MV-4-11 (cell line): ENCODE measurements at places on chromosomes 2 and 18.
A peak's percentile ranks its signal among the peaks of the same experiment; 100 is the strongest.

DNA sequence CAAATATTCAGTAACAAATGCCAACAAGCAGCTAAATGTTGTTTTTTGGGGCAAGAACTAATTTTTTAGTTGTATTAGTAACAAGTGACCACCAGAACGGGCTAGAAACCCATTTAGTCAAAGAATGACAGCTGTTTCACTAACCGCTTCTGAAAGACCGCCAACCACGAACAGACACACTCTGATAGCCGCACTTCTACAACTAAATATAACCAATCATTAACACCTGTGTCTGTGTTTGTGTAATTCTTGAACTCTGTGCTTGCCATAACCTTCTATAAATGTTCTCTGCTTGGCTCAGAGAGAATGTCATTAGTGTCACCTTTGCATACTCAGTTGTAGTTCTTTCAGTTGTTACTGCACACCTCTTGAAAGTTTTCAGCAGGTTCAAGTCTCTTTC lies 526.3 kb upstream of the LRRTM1 start:
- no peak for DNase-seq

GRCh38 chr2:777051-777450 lies 99.8 kb upstream of the TMEM18 start:
- no peak for DNase-seq

DNA sequence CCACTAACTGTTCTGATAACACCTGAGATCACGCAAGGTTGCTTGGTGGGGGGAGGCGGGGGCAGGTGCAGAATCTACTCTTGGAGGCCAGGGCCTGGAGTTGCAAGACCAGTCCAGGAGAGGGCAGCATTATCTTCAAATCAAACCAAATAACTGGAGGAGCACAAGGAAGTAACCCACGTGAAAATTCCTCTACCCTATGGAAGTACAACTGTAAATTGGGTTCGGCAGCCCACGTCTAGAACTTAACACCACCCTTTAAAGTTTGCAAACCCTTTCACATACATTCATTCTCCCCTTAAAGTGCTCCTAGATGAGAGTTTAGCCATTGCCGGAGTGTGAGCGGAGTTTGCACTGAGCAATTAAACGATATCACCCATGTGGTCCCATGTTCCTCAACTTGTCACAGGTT lies 19.6 kb upstream of the CXCR1 start:
- DNase-seq = peak; percentile 82

DNA sequence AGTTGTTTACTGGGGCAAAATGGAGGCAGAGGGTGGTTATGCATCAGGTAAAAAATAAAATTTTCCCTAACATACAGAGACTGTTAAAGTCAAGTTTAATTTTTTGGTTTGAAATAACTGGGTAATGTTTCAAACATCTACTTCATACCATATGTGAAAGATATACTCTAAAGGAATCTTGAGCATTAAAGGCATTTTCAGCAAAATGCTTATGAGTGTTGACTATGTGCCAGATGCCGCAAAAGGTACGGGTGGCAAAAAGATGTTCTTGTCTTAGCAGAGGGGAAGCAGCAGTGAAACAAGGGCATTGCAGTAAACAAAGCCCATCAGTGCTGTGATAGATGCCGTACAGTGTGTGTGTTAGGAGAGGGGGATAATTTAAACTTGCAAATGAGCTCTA lies 263.1 kb upstream of the ID2 start:
- no peak for DNase-seq

GRCh38 chr2:202494300-202495229 lies 118.4 kb downstream of the BMPR2 start:
- DNase-seq = no peak

GRCh38 chr2:228819701-228820100 lies 451.4 kb downstream of the PID1 start:
- no peak for DNase-seq

DNA sequence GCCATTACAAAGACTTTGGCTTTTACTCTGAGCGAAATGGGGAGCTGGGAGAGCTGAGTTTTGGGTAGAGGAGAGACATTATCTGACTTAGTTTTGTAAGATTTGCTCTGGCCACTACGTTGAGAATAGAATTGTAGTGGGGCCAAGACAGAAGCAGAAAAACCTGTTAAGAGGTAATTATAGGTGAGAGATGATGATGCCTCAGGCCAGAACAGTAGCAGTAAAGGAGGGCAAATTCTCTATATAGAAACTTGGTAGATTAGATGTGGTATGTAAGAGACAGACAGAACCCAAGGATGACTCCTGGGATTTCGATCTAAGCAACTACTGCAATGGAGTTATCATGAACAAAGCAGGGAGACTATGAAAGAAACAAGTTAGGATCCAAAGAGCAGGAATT lies 17.4 kb upstream of the CREB1 start:
- DNase-seq = no peak

GRCh38 chr2:157251932-157252331 lies 5.6 kb upstream of the GALNT5 start:
- DNase-seq = no peak

DNA sequence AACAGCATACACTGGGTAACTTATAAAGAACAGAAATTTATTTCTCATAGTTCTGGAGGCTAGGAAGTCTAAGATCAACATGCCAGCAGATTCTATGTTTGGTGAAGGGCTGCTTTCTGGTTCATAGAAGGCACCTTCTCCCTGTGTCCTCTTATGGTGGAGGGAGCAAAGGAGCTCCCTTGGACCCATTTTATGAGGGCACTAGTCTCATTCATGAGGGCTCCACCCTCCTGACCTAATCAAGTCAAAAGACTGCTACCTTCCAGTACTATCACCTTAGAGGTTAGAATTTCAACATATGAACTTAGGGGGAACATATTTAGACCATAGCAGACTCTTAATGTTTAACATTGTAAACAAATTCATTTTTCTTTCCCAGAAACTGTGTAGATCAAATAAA lies 54.5 kb downstream of the ACVR1C start:
- no peak for DNase-seq

DNA sequence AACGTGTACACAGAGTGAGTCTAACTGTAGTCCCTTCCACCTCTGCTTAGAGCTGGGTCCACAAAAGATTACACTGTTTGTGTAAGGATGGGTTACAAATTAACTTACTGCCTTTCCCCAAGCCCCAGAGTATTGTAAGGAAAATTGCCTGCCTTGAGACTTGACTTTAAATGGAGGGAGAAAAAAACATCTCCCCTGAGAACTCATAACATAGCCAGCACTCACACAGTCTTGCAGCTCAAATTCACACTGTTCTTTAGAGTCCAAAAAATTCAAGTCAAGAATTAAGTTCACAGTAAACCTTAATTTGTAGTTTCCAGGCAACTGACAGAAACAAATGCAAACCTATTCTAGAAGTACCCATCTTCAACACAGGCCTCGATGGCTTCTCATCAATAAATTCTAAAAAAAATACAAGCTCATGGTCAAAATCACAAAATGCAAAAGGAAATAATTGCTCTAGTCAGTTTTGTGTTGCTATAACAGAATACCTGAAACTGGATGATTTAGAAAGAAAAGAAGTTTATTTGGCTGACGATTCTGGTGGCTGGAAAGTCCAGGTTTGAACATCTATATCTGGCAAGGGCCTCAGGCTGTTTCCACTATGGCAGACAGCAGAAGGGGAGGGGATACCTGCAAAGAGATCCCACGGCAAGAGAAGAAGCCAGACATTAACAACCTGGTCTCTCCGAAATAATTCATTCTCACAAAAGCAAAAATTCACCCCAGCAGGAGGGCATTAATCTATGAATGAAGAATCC lies 34.6 kb upstream of the TMEM17 start:
- DNase-seq = no peak

GRCh38 chr18:70059684-70060083 lies 112.0 kb upstream of the CD226 start:
- DNase-seq = no peak

DNA sequence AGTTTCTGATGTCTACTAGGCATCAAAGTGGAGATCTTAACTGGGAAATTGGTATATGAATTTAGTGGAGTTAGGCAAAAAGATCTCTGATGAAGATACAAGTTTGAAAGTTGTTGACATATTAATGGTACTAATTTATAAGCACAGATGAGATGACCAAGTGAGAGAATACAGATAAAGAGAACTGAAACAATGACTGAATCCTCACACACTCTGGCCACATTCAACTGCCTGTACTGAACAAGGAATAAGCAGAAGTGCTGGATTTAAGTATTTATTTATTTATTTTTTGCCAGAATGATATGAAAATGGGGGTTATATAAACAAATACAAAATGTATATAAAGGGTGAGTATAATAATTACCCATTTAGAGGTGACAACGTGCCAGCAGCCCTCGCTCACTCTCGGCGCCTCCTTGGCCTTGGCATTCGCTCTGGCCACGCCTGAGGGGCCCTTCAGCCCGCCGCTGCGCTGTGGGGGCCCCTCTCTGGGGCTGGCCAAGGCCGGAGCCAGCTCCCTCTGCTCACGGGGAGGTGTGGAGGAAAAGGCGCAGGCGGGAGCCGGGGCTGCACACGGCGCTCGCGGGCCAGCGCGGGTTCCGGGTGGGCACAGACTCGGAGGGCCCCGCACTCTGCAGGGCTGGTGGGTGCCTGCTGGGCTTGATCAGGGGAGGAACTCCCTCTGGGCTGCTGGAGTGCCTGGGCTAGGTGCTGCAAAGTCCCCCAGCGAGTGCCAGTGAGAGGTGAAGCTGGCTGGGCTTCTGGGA lies 1363.9 kb upstream of the CRIM1 start:
- peak; percentile 85 for DNase-seq

DNA sequence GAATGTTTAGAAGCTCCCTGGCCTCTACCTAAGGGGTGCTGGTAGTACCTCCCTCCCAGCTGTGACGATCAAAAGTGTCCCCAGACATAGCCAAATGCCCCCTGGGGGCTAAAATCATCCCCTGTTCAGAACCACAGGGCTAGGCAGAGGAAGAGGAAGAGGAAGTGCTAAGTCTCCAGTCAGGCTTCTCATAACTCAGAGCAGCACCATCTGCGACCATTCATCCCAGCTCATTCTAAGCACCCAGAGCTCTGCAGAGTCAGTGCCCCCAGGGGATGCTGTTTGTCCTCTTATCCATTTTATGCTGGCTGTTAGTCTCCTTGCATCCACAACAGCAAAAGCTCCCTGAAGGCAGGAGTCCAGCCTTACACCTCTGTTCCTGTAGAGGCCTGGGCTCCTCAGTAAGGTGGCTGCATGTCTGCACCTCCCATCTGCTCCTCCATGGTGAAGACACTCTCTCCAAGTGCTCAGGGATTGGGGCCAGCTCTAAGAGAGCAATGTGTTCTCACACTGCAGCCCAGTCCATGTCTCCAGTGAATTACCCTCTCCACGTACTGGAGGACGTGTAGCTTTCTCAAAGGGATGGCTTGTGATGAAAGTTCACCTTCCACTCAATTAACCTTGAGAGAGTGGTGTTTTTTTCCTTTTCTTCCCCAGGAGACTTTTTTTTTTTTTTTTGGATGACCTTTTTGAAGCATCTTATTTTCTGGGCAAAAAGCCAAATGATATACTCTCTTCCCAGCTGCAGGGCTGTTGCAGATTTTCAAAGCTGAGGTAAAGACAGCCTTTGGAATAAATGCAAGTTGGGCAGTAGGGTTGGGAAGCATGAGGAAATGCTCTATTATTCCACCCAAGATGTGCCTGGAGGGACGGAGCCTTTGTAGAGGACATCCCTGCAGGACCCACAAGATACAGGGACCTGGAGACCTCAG lies 158.9 kb upstream of the SLC14A2 start:
- peak; percentile 48 for DNase-seq

DNA sequence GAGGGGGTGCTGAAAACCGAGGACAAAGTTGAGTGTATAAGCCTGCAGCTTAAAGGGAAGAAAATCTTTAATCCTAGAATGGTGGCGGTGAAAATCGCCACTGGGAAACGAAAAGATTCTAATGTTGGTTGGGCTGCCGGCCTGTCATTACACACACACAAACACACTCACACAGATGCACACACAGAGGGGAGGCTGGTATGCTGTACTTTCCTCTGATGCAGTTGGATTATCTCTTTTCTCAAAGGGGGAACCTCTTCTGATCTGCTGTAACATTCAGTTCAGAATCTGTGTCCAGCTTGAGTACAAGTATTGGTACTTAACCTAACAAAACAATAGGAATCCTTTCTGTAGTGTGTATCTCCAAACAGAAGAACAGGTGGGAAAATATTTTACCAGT lies 39.0 kb downstream of the ANXA4 start:
- no peak for DNase-seq

GRCh38 chr2:152173831-152174230 lies 1.7 kb downstream of the STAM2 start:
- DNase-seq = no peak

DNA sequence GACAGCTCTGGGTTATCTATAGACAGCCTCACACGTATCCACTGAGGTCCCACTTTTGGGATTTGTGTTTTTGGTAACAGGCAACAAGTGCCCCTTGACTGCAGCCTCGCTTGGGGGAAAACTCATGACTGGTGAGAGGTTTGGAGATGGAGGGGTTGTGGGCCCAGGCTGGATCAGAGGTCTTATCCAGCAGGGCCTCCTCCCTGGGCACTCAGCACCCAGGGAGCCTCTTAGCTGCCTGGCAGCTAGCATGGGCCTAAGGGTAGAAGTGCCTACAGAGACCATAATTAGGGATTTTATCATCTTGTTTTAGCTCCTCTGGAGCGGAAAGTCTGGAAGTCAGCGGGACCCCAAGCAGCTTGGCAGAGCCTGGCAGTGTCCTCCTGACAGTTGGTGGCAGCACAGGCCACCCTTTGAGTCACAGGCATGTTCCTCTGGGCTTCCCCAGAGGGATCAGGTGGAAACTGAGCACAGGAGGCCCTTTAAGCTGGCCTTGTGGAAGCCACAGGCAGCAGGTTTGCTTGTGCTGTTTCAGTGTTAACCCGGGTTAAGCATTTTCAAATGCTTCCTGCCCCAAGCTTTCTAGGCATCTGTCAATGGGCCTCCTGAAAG lies 143.1 kb downstream of the KCTD1 start:
- no peak for DNase-seq

GRCh38 chr18:35991696-35992095 lies 19.2 kb downstream of the RMP24 start:
- no peak for DNase-seq

DNA sequence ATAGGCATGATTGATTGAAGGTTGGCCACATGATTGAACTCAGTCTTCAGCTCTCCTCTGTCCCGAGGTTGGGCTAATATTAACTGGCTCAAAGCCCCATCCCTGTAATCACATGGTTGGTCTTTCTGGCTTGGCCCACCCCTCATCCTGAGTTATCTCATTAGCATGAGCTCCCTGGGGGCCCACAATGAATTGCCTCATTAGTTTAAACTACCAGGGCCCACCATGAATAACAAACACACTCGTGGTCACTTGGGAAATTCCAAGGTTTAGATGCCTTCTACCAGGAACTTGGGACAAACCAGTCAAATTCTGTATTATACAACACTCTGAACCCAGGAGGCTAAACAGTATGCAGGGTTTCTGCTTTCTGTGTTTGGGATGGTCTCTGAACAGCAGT lies 121.7 kb upstream of the B3GNT2 start:
- DNase-seq = no peak

DNA sequence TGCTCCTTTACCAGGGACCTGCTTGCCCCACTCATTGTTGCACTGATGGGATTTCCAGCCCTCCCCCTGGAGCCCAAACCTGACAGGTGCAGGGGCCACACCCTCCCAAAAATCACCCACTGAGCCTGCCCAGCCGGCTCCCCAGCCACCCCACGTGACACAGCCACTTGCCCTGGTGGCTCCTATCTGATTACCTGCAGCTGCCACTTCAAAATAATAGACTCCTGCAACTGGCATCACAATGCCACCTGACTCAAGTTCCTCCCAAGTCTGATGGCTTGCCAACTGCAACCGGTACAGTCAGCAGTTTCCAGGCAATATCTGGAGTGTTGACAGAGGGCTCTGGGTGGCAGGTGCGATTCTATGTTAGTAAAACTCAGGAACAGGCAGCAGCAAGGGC lies 66.2 kb downstream of the CRACDL start:
- DNase-seq = no peak
